H4 (cell line): ENCODE measurements at places on chromosomes 7 and 10.

- no peak for DNase-seq
Observed at GRCh38 chr10:101285519-101286070, 56.3 kb upstream of the LBX1 start.

- DNase-seq = no peak
Observed at GRCh38 chr7:2099048-2099957, 133.4 kb downstream of the MAD1L1 start.

- peak; percentile 59 for DNase-seq
Observed at GRCh38 chr10:128854963-128855362, 612.1 kb upstream of the MGMT start.

DNA sequence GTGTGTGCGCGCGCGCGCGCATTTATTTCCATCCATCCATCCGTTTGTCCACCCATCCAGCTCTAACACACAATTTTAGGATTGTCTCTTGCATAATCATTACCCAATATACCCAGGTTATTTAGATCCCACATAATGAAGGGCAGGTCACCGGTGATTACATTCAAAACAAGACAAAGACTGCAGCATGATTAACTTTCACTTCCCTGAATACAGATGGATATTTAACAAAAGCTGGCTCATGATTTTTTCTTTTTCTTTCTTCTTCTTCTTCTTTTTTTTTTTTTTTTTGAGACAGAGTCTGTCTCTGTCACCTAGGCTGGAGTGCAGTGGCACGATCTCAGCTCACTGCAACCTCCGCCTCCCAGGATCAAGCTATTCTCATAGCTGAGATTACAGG, 86.2 kb downstream of the SH3PXD2A start:
- no peak for DNase-seq
